Putamen (tissue), 1 donor: ENCODE measurements at places on chromosomes 6 and 20.

GRCh38 chr6:6661191-6661590 lies 72.7 kb downstream of the LY86 start:
- DNase-seq = no peak

DNA sequence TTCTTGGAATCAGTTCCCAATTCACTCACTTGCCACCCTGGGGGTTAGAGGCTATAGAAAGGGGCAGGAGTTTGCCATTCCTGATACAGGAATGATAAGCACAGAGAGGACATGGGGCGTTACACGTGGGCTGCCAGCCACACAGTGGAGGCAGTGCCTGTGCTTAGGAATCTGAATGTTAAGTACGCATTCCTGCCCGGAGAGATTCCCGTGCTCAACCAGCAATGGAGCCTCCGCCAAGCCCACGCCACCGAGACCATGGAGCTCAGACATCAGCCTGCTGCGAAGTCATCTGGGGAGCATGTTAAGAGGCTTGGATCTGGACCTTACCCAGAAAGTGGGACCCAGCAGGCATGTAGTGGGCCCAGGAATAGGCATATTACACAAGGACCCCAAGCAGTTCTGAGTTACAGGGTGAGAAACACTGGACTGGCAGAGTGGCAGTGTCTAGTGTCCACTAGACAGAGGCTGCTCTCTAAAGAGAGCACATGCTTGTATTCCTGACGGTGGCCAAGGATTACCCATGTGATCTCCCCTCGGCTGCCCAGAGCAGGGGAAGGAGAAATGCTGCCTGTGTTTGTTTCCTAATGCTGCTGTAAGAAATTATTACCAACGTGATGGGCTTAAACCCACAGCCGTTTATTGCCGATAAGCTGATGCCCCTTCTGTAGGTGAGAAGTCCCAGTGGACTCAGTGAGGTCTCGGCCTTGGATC lies 138.2 kb downstream of the BMP7 start:
- DNase-seq = no peak

DNA sequence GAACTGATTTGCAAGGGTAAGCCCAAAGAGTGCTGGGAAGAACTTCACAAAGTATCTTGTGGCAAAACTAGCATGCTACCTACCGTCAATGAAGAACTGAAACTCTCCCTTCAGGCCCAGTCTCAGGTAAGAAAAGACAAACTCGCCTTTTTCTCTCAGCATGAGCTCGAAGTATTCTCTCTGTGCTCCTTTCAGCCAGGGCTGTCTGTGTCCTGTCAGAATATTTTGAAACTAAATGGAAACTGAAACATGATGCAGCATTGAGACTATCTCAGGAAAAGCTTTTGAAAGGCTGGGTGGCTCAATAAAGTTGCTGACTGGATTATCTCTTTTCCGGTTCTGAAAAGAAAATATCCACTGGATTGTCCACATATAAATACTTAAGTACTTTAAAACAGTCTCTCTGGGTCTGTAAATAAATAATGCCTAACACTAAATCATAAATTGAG lies 696 bp downstream of the CALHM5 start:
- DNase-seq = no peak

- DNase-seq = no peak
These were observed 652.3 kb downstream of the EPHA7 start for GRCh38 chr6:92767101-92767500.

DNA sequence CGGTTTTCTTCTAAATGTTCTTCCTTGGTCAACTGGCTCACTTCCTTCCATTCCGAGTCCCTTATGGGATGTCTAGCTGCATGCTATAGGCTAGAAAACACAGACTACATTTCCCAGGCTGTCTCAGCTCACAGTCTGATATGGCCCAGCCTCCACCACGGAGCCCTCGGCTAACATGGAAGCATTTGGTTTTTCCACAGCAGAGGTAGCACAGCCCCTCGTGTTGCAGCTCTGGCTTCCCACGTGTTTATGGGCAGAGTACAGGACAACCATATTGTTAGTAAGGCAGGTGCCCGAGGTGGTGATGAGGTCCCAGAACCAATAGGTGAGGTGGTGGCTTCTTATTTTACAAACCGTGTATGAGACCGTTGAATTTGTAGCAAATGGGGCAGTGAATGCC lies 8.7 kb downstream of the GPLD1 start:
- no peak for DNase-seq

GRCh38 chr6:55734256-55734655 lies 141.1 kb downstream of the BMP5 start:
- DNase-seq = no peak

DNA sequence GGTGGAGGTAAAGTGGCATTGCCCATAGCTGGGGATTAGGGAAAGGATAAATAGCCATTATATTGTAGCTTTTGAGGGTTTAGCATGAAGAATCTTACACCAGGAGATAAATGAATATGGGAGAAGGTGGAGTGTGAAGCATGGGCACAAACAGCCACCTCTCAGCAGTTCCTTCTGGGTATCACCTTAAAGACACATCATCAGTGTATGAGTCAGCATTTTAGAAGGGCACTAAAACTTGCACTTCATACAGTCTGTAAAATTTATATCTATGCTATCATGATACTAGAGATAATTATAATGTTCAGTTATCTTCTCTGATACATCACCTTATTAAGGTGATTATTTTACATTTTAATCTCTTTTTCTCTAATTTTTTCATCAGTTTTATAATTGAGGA lies 25.3 kb downstream of the SLC35A1 start:
- DNase-seq = no peak

DNA sequence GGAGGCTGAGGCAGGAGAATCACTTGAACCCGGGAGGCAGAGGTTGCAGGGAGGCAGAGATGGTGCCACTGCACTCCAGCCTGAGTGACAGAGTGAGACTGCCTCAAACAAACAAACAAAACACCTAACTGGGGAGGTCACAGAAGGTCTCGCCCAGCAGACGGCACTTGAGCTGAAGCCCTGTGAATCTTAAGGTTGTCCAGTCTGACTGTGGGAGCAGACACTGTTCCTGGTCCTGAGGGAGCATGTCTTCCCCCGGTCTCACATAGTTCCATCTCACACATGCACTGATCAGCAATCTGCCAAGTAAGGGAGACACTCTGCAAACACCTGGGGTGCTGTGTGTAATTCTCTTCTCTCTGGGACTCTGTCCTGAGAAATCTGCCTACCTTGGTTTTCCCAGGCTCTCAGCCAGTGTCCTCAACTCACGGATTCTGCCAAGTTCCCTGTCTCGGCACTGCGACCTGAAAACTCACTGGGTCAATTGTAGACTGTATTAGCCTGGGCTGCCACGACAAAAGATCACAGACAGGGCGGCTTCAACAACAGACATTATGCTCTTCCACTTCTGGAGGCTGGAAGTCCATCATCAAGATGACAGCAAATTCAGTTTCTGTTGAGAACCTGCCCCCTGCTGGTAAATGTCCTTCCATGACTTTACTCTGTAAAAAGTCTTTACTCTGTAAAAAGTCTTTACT lies 94.3 kb downstream of the JPH2 start:
- no peak for DNase-seq

DNA sequence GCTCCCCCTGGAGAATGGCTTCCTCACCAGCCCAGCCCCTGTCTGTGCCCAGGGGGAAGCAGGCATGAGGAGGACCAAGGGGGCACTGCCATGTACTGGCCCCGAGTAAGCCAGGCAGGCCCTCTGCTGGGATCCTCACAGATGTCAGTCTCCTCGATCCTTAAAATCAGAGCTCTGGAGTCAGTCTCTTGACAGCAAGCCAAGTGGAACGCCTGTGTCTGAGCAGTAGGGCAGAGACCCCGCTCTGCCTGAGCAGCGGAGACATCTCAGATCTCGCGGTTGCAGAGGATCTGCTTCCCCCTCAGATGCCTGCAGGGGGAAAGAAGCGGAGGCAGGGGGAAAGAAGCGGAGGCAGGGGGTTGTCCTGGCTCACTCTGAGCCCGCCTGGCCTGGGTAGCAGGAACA lies 92.6 kb downstream of the SNX5 start:
- DNase-seq = no peak

DNA sequence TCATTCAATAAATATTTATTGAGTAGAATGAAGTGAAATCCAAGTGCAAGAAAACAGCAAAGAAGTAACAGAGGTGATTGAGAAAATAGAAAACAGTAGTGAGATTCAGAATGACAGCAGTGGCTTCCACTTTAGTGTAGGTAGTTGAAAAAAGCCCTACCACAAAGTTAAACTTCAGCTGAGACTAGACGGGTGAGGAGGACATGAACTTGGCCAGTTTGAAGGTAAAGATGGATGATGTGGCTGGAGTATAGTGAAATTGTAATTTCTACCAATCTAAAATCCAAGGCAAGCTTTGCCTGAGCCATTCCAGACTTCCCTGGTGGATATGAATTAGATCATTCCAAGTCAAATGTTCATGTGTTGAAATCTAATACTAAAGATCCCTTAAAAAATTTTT lies 32.6 kb upstream of the AHI1 start:
- DNase-seq = no peak

- DNase-seq = no peak
These were observed 829.4 kb downstream of the EPHA7 start for GRCh38 chr6:92589996-92590395.

- no peak for DNase-seq
These were observed 792 bp upstream of the MICA start for GRCh38 chr6:31402324-31403282.

- DNase-seq = no peak
These were observed 32.7 kb downstream of the CD109 start for GRCh38 chr6:73728548-73729205.

GRCh38 chr6:143549949-143550268 lies 38.4 kb upstream of the FUCA2 start:
- DNase-seq = no peak

- DNase-seq = no peak
These were observed 46.3 kb downstream of the GNAS start for GRCh38 chr20:58898629-58899408.

DNA sequence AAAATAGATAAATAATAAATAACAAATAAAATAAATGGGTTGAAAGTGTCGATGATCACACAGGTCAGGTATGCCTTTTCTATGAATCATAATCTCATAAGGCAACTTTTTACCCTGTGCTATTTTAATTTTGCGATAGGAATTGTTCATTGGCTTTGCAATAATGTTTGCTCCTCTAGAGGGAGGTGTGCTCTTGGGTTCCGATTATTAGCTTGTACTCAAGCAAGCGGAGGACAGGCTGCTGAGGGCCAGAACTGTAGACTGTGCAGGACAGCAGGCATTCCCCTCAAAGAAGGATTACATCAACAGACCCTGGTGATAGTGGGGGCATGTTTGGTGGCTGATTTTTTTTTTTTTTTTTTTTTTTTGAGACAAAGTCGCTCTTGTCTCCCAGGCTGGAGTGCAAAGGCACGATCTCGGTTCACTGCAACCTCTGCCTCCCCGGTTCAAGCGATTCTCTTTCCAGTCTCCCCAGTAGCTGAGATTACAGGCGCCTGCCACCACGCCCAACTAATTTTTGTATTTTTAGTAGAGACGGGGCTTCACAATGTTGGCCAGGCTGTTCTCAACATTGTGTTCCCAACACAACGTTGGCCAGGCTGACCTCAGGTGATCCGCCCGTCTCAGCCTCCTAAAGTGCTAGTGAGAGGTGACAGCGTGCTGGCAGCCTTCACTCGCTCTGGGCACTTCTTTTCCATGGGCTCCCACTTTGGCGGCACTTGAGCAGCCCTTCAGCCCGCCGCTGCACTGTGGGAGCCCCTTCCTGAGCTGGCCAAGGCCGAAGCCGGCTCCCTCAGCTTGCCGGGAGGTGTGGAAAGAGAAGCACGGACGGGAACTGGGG lies 35.6 kb downstream of the RIOK1 start:
- DNase-seq = no peak

- DNase-seq = no peak
These were observed 742.4 kb upstream of the CHD6 start for GRCh38 chr20:42360621-42361020.

DNA sequence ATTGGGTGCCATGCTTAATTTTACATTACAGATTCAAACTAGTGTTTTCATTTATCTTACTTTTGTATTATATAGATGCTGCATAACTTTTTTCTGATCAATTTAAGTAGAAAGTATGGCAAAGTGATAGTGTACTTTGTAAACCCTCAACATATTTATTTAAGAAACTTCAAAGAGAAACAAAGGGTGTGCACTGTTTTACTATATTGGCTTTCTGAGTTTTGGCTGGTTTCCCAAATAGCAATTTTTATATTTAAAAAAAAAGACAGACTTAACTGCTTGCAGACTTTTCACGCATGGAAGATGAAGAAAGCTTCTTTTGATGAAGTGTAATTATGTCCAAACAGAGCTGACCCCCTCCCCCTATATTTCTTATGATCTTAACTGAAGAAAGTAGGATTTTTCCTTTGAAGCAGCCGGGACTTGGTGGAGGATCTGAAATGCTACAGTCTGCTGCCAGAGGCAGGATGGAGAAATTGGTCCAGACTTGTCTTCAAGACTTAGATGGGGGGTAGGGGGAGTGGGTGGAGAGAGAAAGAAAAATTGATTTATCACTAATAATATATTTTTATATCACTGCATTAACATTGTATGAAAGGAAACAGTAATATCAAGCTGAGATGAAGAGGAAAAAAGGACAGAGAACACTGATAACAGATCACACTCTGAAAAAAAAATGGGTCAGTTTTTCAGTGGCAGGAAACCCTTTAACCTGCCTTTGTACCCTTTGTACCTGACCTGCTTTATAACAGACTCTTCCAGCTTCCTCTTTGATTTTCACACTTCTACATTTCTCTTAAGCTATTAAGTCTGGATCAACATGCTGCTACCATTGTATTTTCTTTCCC lies 56.0 kb upstream of the SUPT3H start:
- DNase-seq = no peak

DNA sequence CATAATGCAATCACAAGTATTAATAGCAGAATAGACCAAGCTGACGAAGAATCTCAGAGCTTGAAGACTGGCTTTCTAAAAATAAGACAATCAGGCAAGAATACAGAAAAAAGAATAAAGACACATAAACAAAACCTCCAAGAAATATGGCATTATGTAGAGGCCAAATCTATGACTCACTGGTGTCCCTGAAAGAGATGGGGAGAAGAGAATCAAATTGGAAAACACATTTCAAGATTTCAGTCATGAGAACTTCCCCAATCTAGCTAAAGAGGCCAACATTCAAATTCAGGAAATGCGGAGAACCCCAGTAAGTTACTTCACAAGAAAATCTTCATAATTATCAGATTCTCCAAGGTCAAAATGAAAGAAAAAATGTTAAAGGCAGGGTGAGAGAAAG lies 69.0 kb upstream of the PDE7B start:
- no peak for DNase-seq

- no peak for DNase-seq
These were observed 199.2 kb downstream of the TBXT start for GRCh38 chr6:165968408-165968807.

DNA sequence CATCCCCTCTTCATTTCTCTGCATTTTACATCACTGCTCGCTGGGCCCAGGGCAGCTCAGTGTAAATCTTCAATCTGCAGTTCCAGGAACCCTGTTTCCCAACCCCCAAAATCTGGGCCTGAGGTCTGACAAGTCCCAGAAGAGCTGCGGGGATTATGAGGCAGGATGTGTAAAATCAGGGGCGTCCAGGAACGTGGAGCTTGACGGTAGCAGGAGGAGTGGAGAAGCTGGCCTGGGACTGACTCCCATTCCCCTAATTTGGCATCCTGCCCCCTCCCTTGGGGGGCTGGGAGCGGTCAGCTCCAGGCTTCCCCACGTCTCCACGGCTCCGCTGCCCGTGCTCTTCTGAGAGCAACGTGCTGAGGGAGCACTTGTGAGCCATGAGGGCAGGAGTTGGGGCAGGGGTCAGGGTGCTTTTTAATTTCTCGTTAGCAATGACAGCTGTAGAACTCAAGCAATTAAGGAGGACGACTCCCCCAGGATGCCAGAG lies 23.4 kb upstream of the VEGFA start:
- no peak for DNase-seq
